ENCODE measurements at places on chromosomes 7 and 10.

DNA sequence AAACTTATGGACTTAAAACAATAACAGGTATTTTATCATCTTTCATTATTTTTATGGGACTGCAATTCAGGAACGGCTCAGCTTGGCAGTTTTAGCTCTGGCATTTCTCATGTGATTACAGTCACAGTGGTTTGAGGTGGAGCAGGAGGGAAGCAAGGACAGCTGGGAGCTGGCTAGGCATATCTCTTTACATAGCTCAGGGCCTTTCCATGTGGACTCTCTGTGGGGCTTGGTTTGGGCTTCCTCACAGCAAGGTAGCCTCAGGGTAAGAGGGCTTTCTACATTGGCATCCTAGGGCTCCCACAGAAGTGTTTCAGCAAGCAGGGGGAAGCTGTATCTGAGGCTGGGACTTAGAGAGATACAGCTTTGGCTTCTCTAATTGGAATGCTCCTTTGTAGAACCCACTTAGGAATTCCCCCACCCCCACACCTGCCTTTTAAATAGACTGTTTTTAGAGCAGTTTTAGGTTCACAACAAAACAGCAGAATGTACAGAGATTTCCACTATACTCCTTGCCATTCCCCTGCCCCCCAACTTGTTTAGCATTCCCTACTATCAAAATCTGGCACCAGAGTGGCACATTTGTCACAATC, 26.6 kb upstream of the SDHAF3 start:
- no peak for DNase-seq

DNA sequence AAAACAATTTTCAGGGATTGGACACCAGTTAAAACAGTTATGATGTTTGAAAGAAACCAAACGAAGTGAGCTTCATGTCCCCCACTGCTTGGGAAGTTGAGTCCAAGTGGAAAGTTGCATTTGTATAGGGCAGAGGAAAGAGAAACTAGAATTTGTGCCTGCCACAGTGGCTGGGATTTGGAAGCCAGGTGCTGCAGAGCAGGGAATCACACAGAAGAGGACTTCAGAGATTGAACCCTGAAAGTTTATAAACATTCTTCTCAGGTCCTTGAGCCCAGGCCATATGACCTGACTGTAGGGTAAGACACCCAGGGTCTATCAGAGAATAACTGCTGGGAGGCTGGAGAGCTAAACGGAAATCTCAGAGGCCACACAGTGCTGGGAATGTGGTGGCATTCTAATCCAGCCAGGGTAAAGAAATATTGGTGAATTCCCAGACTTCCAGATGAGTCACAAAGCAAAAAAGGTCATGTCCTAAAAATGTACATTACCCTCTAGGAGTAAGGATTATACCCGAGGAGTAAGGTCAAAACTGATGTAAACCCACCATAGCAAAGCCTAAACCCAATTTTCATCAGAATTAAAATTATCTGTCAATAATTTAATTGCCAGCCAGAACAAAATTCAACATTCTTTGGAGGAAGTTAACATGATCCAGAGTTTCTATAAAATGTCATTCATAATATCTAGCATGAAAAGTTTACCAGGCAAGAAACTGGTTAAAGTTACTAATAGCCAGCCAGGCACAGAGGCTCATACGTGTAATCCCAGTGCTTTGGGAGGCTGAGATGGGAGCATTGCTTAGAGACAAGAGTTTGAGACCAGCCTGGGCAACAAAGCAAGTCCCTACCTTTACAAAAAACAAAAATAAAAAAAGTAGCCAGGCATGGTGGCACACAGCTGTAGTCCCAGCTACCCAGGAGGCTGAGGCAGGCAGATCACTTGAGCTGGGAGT, 31.2 kb downstream of the TOMM7 start:
- DNase-seq, result no peak

- no peak for DNase-seq
These were observed 51.1 kb downstream of the TPST1 start for GRCh38 chr7:66256281-66256680.

DNA sequence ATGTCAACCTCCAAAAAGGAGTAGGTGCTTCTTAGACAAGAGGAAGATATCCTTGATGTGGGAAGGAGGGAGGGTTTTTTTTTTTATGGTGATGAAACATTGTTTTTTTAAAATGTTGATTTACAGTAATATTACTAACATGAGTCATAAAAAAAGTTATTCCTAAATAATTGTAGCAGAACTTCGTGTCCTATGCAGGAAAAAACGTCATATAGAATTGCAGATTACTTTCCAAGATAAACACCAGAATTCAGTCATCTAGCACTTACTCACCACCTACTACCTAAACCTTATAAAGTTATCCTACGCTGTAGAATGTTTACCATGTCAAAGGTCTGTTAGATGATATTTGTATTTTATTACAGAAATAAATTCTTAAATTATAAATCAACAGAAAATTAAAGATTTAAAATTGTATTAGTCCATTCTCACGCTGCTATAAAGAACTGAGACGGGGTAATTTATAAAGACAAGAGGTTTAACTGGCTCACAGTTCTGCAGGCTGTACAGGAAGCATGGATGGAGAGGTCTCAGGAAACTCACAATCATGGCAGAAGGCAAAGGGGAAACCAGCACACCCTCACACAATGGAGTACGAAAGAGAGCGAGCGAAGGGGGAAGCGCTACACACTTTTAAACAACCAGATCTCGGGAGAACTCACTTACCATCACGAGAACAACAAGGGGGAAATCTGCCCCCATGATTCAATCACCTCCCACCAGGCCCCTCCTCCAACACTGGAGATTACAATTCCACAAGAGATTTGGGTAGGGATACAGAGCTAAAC, 105.2 kb upstream of the NEBL start:
- DNase-seq, result no peak
